ENCODE measurements at places on chromosomes 5 and 9. TPM values are rescaled to one million over a fixed set of nuclear protein-coding genes. Genes with fewer than 3 reads are reported as not detected.

DNA sequence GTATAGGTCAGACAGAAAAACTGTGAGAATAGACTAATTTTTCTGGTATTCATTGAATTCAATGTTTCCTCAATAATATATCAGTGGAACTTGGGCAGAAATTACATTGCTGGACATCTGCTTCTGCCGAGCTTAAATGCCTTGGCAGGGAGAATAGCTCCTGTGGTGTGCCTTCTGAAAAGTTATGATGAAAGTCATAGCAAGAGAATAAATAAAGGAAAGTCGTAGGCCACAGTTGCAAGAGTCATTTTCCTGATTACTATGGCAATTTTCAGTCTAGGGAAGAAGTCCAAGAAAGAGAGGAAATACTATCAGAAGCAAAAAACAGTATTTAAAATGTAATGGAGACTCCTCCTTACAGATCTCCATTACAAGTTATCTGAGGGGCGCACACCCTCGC lies 1596.1 kb upstream of the WWC1 start:
- DNase-seq = no peak

GRCh38 chr5:142280066-142281007 lies 44.5 kb downstream of the SPRY4 start:
- no peak for DNase-seq

SMIM32 gene
- not detected for total RNA-seq

DNA sequence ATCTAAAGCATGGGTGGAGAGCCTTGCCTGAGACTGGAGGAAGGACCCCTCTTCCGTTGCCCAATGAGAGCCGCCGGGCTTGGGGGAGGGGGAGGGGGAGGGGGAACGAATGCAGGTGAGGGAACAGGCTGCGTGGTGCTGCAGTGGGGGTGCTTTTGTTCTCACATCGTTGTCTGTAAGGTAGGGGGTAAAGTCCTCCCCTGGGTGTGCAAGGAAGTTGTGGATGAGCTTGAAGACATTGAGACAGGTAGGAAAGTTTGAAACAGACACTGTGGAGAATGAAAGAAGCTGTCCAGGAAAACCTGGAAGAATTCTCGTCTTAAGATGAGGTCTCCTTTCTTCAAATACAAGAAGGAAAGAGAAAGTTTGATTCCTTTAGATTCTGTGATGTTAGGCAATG lies 94.1 kb upstream of the LIFR start:
- DNase-seq = no peak

DNA sequence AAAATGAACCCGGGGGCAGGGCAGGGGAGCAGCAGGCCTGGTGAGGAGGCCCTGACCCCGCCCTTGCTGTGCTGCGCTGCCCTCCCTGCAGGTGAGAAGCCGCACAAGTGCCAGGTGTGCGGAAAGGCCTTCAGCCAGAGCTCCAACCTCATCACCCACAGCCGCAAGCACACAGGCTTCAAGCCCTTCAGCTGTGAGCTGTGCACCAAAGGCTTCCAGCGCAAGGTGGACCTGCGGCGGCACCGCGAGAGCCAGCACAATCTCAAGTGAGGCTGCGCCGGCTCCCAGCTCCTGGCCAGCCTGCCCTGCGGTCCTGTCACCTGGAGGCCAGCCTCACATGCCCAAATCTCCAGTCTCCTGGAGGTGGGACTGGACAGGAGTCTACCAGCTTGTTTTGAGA lies 12.3 kb downstream of the GFI1B start:
- DNase-seq = no peak

GRCh38 chr5:144232285-144232684 lies 61.6 kb downstream of the KCTD16 start:
- DNase-seq = no peak

NR5A1 gene
- not detected for total RNA-seq

- DNase-seq = no peak
These were observed 26.4 kb downstream of the ANXA6 start for GRCh38 chr5:151130922-151131891.

TNFSF15 gene
- total RNA-seq = not detected

GRCh38 chr5:90682278-90682677 lies 123.7 kb downstream of the ADGRV1 start:
- no peak for DNase-seq

- DNase-seq = no peak
These were observed 39.0 kb downstream of the KCNIP1 start for GRCh38 chr5:170542691-170543293.

PDE6A gene
- not detected for total RNA-seq

DNA sequence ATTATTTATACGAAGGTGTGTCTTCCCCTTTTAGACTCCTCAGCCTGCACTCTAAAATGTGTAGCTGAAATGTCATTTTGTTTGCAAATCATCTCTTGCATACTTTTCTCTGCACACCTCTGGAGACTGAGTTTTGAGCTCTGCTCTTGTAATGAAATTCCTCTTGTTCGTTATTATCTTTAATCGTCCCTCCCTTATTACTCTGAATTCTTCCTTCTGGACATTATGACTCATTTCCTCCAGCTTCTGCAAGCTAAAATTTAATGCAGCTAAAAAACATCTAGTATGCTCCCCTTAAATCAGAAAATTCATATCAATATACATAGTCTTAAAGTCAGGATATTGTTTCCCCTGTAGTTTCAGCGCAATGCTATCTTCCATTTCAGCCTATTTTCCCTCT lies 13.5 kb downstream of the ISL1 start:
- DNase-seq = no peak
